Upper lobe of left lung (tissue), 6 donors: ENCODE measurements at places on chromosomes 16 and 17.
A peak's percentile ranks its signal among the peaks of the same experiment; 100 is the strongest.

GRCh38 chr17:46832945-46833839, 14.7 kb upstream of the WNT3 start:
- no peak for DNase-seq

- DNase-seq, result no peak
Measured at GRCh38 chr17:79926142-79926604, 86.9 kb upstream of the CBX4 start.

DNA sequence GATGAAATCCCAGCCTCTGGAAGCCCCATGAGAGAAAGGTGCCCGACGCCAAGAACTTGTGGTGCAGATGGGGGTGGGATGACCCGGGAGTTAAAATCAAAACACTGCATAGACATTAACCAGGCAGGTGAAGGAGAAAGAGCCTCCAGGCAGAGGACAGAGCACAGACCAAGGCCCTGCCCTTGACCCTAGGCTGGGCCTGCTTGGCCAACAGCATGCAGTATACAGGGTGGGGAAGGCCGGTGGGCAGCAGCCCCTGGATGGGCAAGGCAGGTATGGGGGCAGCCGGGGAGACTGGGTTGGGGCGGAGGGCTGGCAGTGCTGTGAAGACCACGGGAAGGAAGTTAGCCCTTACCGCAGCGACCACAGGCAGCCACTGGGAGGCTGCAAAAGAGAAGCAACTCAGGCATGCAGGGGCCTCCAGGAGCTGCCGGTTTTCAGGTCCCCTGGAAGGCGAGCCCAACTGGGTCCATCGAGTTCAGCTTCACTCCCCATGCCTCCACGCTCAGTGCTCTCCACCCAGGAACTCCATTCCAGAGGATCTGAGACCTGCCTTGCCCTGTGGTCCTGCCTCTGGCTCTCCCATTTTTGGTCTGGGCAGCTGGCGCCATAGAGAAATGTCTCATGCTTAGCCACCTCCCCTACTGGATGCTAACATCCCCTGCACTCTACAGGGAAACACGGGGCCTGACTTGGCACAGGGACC, 81.2 kb downstream of the C16orf95 start:
- DNase-seq, result no peak

- DNase-seq, result no peak
Measured at GRCh38 chr17:75344666-75345065, 55.4 kb upstream of the SLC25A19 start.

- no peak for DNase-seq
Measured at GRCh38 chr16:72847187-72848027, 200.5 kb downstream of the ZFHX3 start.

DNA sequence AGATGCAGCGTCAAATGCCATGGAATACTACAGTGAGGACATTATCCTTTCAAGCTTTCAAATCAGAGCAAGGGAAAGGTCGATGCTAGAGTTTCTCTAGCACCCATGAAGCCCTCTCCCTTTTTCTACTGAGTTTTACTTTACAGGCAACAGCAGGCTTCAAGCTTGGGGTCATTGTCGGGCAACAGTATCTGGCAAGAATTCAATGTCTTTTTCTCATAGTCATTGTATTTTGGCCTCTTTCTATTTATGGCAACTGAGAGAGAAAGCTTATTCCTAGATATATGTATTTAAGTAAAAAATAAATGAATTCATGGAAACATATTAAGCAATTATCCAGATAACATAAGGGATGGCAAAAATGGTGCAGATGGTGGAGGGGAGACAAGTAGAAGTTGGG, 364 bp upstream of the CETP start:
- no peak for DNase-seq

- DNase-seq, result no peak
Measured at GRCh38 chr17:38867179-38867967, 2.5 kb upstream of the LASP1 start.

DNA sequence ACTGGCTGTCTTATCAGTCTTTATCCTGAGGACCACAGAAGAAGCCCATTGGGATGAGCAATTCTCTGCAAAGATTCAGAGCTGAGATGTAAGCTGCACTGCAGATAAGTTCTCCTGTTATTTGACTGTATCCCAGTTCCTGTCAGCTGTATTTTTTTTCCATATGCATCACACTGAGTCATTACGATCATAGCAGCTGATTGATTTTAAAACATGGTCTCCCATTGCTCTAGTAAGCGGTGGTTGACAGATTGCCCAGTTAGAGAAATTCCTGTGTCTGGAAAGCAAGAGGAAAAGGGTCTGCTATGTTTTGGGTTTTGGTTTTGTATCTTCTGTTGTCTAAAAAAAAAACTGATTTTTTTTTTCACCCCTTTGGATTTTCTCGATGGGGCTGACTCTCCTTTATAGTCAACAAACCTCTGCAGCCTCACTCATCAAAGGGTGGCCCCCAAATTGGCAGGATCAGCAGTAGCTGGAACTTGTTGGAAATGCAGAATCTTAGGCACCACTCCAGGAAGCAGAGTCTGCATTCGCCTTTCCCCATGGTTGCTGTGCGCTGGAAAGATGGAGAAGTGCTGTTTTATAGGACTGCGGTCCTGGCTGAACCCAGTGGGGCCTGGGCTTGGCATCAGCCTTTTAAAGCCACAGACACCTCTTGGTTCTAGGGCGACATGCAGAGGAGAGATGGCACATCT, 220.1 kb upstream of the MPHOSPH6 start:
- DNase-seq, result no peak

DNA sequence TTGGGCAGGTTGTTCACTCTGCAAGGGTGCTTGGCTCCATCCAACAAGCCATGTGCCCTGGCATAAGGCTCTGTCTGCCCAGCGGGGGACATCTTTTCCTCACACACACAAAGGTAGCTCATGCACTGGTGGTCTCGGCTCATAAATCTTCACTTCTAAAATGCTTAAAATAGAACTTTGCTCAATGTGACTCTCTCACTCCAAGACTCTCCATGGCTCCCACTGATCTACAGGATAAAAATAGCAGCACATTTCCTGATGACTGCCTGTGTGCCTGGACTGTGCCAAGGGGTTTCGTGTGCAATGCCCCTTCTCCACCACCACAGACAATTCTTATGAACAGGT, 15.1 kb upstream of the CIBAR2 start:
- DNase-seq, result no peak

GRCh38 chr16:88522276-88522949, 47.8 kb upstream of the ZC3H18 start:
- DNase-seq, result no peak

DNA sequence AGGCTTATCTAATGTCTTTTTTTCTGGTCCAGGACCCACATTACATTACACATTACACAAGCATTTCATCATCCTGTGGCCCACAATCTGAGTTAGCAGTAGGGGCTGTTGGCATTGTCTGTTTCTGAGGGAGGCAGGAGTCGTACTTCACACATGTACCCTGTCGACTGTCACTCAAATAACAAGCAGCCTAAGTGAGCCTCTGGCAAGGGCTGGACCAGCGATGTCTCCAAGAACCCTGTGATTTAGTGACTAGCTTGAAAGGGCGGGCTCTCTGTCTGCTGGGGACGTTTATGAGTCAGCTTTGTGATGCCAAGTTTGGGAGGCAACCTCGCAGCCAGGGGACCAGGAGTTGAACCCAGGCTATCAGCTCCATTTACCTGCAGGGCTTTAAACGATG, 251.4 kb downstream of the HS3ST3B1 start:
- no peak for DNase-seq

GRCh38 chr17:2484876-2485275, 26.8 kb downstream of the METTL16 start:
- DNase-seq, result no peak

DNA sequence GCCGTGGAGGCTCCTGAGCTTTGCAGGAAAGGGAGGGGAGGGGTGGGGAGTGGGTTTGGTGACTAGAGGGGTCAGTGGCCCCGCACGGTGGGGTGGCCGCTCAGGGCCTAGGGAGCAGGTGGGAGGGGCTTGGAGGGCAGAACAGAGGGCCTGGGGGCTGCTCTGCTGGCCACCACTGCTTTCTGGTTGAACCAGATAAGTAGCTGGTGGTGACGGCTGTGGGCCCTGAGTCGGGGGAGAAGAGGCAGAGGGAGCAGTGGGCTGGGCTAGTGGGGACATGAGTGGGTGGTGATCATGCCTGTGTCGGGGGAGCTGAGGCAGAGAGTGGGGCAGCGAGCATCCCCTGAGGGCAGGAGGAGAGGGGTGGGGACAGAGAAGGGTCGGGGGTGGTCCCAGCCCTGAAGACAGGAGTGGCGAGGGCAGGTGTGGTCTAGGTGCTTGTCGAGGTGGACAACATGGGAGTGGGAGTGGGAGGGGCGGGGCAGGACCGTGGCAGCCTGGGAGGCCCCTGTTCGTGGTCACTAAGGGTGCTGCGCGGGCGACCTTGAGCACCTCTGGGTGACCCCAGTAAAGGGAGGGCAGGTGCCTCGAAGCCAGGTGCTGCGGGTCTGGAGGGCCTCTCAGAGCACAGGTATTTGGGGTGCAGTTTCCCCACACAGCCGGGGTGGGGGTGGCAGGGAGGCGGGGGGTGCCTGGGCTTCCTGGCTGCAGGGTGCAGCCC, 6.3 kb upstream of the CD7 start:
- DNase-seq, result no peak

DNA sequence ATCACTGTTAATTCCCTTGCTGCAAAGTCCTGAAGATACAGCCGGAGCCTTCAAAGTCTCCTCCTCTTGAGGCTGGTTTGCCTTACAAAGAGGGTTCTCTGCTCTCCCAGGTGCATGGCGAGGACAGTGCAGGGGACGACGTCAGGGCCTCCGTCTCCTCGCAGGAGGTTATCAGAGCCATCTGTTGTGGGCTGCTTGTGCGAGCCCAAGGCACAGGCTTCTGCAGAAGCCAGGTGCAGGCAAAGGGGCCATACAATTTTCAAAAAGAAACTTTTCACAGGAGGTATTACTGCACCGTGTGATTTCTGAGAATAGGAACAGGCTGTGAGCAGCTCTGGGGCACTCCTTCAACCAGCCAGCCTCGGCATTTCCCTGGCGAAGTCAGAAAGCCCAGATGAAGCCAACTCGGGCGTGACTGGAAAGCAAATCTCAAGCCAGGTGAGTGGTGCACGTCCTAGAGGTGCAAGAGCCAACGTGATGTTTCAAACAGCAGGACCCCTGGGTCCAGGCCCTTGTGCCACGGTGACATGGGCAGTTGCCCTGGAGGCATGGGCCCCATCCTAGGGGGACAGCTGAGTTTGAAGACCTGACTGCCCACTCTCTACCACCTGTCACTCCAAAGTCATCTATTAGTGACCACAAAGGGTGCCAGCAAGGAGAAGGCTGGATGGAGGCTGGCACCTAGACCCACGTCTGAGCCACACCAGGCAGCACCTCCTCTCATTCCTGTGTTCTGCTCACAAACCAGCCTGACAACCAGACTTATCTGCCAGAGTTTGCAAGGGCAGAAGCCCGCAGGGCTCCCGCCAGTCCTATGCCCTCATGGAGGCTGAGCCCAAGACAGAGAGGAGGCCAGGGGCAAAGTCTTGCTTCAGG, 68.6 kb downstream of the SMPD3 start:
- peak; percentile 31 for DNase-seq

GRCh38 chr16:84555418-84556196, 51.1 kb upstream of the MEAK7 start:
- no peak for DNase-seq

DNA sequence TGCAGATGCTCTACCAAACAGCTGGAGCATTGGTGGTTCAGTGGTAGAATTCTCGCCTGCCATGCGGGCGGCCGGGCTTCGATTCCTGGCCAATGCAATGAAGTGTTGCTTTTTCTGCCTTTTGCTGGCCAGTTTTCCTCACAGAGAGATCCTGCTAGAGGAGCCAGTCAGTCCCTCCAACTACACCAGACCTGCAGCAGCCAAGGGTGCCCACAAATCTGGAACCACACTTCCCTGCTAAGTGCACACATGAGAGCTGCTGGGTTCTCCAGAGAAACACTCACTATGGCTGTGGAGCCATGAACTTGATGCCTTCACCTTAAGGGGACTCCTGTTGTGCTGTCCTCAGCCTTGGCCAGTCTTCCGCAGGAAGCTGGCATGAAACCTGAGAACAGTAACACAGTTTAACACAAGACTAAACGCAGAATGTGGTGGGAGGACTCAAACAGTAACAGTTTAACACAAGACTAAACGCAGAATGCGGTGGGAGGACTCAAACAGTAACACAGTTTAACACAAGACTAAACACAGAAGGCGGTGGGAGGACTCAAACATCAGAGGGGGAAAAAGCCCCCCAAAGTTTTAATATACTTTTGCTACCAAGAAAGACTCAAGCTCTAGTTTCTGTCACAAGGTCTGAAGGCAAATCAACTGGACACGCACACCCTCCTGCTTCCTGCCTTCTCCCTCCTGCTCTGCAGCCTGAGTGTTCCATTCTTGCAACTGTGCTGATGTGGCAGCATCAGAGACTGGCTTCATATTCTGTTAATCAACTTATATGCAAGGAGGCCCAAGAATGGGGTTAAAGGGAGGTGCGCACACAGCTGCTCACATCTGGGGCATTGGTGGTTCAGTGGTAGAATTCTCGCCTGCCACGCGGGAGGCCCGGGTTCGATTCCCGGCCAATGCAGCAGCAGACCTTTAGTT, 12.0 kb downstream of the VAC14 start:
- DNase-seq, result peak; percentile 85

GRCh38 chr17:77735081-77735565, 223.4 kb upstream of the TNRC6C start:
- peak; percentile 20 for DNase-seq

DNA sequence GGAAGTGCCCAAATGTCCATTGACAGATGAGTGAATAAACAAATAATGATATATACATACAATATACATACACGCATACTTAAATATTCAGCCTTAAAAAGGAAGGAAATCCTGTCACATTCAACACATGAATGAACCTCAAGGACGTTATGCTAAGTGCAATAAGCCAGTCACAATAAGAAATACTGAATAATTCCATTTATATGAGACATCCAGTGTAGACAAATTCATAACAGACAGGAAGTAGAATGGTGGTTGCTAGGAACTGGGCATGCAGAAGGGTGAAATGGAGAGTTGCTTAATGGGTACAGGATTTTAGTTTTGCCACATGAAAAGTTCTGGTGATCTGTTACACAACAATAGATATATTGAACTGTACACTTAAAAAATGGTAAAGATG, 8.8 kb upstream of the ITGB4 start:
- no peak for DNase-seq

DNA sequence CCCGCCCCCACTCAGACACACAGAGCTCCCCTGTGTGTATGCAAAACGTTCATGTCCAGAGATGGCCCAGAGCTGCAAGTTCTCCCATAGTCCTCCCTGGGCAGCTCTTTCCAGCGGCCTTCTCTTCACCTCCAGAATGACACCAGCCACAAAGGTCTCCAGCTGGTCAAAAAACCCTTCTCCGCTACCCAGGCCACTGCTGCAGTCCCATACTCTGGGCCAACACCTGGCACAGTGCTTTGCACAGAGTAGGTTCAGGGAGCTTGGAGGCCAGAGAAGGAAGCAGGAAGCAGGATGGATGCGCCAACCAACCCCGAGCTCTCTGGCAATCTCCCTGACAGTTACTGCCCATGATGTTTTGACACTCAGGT, 1.1 kb upstream of the STAT5B start:
- no peak for DNase-seq

DNA sequence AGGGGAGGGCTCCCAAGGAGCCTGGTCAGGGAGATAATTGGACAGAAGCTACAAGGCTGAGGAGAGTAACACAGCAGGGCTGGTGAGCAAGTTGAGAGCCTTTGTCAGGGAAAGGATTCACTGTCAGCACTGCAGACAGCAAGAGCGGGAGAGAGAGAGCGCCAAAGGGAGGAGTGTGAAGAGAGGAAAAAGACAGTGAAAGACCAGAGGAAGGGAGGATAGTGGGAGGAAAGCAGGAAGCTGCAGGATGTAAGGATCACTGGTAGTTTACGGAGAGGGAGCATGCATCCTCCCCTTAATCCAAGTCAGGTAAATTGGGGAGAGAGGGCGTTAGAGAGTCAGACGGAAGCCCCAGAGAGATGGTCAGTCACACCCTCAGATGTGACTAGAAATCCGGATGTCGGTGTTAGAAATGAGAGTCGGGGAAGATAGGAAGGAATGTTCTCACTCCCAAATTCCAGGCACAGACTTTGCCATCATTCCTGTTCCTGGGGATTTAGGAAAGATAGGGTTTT, 13.8 kb upstream of the SPOP start:
- no peak for DNase-seq
